Heart right ventricle (tissue), 16 donors: ENCODE measurements at places on chromosomes 13 and 19.

- DNase-seq = no peak
Measured at GRCh38 chr13:20019043-20019442, 60.5 kb downstream of the ZMYM2 start.

DNA sequence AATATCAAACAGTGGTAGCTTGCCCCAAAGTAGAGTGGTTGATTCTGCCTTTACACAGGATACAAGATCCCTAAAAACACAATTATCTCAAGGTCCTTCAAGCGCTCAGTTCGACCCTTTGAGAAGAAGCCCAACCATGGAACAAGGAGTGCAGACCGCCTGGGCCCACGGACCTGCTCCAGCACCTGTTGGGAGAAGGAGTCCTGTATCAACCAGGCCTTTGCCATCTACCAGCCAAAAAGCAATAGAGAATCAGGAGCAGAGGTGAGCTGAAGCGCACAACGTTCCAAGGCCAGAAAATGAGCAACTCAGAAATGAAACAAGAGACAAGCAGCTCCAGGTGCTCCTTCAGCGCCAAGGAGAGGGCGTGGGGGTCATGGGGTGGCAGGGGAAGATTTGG, 6.3 kb upstream of the LILRB3 start:
- no peak for DNase-seq

- DNase-seq = no peak
Measured at GRCh38 chr19:2034729-2035589, 16.1 kb downstream of the MKNK2 start.

DNA sequence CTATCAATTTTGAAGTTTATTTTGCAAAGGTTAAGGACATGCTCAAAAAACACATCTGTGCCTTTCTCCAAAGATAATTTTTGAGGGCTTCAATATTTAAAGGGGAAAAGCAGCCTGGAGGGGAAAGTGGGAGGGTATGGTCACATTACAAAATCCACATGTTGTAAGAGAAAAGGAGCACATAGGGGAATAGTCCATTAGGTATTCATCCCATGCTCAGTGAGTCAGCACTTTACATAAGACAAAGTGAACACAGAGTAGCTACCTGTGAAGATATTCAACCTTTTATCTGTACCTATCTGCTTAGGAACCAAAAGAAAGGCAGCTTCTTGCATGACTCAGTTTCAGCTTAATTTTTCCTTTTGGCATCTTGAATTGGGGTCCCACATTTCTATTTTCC, 932.0 kb downstream of the SLITRK6 start:
- no peak for DNase-seq

DNA sequence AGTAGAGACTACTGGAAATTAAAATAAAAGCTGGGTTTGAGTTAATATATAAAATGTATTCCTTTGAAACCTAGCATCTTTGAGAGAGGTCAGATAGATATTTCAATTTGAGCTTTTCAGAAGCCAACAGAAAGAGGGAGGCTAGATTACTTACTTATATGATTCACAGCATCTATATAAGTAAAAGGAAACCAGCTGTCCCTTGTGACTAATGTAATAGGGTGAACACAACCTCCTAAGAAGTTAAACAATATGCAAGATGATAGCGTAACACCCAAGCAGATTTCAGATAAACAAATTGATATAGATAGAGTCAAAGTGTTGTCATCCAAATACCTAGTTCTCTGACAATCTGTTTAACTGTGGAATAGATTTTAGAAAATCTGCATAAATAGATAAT, 393.5 kb upstream of the GPC6 start:
- no peak for DNase-seq

DNA sequence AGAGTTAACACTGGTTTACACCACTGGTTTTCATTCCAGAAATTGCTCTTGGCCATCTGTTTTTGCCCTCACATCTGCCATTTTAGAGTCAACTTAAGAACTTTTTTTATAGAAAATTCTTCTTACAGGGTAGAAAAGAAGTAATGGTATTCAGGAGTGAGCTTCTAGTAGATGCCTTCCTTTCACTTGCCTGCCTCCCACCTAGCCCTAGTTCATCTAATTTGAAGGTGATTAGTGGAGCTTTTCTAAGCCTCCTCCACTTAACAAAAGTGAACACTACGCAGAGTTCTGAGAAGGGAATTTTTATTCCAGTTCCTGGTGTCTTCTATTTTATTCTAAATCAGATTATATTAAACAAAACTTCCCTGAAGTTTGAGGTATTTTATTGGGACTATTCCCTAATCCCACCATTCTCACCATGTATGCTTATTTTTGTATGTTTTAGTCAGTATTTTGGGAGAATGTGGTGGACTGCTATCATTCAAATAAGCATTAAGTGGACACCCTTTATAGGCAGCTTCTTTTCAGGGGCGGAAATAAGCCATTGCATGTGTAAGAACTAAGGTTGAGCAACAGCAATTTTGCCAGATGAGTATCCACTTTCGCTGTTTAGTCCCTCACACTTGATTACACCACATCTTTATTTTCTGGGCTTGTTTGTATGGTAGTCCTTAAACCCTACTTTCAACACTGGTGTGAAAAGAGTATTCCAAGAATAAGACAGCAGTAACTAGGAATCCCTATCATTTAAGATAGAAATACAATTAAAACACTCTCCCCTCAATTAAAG, 156.9 kb downstream of the ENOX1 start:
- no peak for DNase-seq

DNA sequence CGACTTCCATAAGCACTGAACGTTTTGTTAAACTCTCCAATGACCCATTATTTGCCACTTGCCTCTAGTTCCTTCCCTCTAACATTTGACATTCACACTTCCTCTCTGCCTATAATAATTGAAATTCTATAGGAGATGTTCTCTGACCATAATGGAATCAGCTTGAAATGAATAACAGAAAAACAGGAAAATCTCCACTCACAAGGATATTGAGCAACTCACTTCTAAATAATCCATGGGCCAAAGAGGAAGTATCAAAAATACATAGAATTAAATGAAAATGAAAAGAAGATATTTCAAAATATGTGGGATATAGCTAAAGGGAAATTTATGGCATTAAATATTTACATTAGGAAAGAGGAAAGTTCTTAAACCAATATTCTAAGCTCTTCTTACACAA, 3.4 kb upstream of the FCGBP start:
- DNase-seq = no peak

DNA sequence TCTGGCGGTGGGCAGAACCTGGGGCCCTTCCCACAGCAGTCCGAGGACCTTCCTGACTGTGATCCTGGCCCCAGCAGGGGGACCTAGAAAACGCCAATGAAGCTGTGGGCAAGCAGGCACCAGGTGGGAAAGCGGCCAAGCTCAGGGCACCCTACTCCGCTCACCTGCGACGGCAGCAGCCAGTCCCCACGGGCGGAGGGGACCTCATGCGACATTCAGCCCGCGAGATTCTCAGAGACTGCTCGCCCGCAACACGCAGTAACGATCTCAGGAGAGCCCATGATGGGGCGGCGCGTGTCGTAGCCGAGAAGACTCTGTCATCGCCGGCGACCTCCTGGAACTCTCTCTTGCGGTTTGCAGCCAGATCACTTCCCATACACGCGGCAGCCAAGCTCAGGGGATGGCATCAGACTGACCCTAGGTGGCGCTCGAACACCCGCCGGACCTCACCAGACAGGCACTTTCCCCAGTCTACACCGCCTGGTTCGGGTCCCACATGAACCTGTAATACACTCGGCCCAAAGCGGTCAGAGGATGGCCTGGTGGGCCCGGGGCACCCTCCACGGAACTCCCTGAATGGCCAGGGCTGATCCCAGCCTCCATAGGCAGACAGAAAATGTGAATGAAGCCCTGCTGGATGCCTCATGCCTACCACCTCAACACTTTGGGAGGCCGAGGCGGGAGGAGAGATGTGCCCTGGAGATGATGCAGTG, 26.5 kb downstream of the MAN2B1 start:
- peak; percentile 84 for DNase-seq

DNA sequence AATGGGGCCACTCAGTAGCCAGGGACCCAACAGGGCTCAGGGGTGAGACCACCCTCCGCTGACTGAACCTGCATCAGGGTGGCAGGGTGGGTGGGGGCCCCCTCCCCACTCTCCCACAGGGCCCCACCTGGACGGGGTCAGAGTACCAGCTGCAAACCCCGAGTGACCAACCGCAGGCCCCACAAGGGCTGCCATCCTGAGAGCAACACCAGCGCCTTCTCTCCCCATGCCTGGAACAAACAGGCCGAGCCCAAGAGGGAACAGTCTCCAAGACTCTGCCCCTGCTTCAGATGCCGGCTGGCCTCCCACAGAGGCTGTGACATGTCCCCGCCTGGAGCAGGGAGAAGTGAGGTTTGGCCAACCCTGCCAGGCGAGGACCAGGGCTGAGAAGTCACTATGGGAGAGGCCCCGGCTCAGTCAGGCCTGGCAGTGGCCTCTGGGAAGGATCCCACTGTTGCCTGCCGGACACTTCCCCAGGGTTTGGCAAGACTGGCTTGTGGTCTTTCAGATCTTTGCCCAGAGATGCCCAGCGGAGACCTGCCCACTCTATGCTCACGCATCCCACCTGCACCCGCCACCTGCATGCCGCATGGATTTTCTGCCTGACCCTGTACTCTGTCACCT, 27.2 kb downstream of the MPND start:
- no peak for DNase-seq
